ENCODE measurements at places on chromosomes 2 and 18.

DNA sequence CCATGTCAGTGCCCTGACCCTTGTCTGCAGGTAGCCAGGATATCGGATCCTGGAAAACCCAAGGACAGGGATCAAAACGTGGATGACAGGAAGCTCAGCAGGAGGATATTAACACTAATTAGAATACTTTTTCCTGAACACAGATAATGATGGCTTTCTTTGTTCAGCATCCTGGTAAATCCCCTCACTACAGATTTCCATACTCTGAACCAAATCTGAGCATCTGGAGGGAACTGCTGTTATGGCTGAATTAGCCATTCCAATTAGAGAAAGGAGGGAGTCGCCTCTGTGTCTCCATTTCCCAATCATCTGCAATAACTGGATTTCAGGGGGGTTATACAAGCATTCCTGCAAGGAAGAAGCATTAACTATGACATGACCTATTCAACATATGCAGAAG is 24.4 kb downstream of the CXCR4 start:
- no peak for DNase-seq

DNA sequence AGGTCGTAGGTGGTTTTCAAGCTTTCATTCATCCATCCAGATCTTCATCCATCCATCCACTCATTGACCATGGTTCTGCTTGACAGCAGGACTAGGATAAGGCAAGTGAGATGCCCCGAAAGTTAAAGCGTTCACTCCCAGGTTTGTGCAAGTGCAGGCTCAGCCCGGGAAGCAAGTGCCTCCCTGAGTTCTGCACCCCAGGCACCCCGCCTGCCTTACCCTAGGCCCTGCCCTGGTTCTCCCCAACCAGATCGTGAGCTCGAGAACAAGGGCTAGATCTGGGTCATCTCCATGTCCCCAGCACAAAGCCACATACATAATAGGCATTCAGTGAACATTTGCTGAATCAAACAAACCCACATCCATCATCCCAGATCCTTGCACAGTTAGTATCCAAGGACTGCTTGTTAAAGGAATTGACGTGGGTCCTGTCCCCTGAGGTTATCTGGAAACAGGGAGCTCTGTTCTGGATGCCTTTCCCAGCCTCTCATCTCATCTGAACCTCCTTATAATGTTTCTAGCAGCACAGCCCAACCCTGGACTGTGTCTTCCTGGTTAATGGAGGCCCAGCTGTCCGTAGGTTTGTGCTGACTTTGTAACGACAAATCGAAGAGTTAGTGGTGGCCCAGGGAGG is 116.1 kb upstream of the GPC1 start:
- DNase-seq = no peak

GRCh38 chr2:33197198-33197938 is 250.6 kb downstream of the LTBP1 start:
- DNase-seq = no peak

DNA sequence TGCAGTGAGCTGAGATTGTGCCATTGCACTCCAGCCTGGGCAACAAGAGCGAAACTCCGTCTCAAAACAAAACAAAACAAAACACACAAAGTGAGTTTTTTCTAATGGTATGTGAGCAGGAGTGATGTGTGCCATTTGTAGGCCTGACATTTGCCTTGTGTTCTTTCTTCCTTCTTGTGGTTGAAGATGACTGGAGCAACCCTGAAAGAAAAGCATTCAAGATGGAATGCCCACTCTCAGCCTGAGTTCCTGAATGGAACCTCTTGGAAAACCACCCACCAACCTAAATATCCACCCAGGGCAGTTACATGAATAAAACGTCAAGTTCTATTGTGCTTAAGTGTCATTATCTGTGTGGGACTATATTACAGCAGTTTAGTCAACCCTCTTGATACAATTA is 26.5 kb downstream of the PGAP1 start:
- no peak for DNase-seq

- DNase-seq = no peak
These were observed 62.0 kb upstream of the FZD7 start for GRCh38 chr2:201971531-201972228.

- DNase-seq = no peak
These were observed 942.8 kb upstream of the PIK3C3 start for GRCh38 chr18:41012194-41012593.

DNA sequence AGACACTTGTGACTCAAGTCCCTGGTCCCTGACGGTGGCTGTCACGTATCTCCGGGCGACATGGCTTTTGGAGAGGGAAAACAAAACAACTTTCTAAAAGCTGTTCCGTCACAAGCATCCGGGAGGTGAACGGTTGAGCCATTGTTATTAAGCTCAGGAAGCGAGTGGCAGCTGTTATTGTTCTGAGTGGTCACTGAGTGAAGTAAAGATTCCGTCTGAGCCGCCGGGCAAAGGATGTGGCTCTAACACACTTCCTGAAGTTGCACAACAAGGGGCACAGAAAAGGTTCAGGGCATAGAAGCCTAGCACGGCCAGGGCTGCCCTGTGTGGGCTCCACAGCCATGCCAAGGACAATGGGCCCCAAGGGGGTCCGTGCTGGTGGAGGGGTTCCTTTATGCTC is 24.3 kb downstream of the INPP5D start:
- DNase-seq = no peak

DNA sequence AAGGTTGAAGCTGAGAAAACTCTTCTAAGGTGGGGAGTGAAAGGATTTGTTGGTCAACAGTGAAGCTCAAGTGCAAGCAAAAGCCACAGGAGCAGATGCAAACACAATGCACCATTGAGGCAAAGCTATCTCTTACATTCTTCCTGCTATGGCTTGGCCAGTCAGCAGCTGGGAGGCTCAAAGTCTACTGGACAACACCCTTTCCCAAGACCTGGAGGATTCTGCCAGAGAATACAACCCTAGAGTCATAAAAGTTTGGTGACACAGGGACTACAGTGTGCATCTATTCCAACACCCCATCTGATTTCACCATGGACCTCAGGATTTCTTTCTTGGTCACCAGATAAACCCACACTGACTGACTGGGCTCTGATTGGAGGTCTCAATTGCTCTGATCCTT is 342.0 kb downstream of the HRH4 start:
- no peak for DNase-seq

GRCh38 chr18:24212939-24213338 is 74.1 kb downstream of the CABYR start:
- DNase-seq = no peak

DNA sequence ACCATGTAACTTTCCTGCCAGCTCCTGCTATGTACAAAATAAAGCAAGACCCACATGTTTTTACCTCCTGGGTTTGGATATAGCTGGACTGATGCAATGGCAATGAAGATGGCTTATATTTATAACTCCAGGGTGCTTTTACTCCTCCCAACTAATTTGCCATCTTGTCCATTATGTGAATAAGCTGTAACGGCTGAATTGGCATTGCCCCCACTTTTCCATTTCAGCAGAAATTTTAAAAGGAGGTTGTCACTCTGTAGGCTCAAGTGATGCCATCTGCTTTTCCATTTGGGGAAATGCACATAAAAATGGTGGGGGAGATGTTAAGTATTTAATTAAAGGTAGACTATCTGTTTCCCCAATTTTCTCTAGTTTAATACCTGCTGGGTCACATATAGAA is 345.5 kb downstream of the ERBB4 start:
- DNase-seq = no peak

- no peak for DNase-seq
These were observed 34.8 kb downstream of the LBH start for GRCh38 chr2:30266051-30266621.

DNA sequence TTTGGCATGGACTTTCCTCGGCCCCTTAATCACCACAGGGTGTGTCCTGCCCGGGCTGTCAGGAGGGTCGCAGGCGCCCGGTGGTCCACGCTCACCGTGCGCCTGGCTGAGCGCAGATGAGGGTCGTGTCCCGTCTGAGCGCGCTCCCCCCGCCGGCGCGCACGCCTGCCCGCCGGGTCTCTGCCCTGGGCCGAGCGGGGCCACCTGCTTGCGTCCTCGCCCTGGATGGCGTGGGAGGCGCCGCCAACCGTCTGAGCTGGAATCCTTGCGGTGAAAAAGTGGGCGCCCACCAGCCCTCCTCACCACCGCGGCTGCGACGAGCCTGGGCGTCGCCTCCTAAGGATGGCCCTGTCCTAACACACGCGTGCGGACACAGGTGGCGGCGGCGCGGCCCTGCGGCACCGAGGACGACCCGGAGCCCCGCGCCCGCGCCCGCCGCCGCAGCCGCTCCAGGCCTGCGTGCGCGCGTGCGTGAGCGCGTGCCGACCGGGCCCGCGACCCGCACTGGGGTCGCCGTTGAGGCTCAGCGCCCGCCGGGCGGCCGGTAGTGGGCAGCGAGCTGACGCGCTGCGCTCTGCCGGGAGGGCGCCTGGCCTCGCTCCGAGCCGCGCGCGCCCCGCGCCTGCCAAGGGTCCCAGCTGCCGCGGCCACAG is 126.6 kb downstream of the ARHGEF4 start:
- DNase-seq = no peak

- DNase-seq = no peak
These were observed 758.9 kb downstream of the DPP10 start for GRCh38 chr2:115201386-115201785.

DNA sequence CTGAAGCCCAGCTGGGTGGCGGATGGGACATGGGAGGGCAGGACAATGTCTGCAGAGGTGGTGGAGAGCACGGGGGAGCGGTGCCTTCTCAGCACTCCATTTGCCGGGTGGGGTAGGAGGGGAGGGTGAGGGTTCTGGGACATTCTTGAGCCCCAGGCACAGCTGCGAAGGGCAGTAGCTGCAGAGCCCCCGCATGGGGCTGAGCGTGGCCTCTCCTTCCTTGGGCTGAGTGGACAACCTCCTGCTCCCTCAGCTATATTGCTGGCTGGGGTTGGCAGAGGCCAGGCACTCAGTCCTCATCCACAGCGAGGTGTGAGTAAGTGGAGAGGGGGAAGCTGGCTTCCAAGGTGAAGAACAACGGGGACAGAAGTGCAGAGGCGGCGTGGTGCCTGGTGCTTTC is 50.1 kb downstream of the RHOB start:
- DNase-seq = no peak

DNA sequence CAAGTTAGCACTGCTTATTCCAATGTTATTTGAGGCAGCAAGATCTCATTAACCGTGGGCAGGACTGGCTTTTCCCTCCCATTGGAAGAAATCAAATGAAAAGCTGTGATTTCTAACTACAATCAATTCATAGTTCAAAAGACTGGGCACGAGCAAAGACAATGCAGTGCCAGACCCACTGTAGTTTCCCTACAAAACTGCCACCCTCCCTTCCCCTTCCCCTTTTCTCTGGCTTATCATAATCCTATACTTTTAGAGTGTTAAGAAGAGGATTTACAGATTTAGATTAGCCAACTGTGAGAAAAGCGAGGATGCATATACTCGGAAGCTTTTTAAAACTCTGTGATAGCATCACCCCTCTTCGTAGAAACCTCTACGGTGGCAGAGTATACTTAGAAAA is 260.4 kb downstream of the STK39 start:
- DNase-seq = no peak

GRCh38 chr2:216536734-216537210 is 38.1 kb downstream of the RPL37A start:
- no peak for DNase-seq

DNA sequence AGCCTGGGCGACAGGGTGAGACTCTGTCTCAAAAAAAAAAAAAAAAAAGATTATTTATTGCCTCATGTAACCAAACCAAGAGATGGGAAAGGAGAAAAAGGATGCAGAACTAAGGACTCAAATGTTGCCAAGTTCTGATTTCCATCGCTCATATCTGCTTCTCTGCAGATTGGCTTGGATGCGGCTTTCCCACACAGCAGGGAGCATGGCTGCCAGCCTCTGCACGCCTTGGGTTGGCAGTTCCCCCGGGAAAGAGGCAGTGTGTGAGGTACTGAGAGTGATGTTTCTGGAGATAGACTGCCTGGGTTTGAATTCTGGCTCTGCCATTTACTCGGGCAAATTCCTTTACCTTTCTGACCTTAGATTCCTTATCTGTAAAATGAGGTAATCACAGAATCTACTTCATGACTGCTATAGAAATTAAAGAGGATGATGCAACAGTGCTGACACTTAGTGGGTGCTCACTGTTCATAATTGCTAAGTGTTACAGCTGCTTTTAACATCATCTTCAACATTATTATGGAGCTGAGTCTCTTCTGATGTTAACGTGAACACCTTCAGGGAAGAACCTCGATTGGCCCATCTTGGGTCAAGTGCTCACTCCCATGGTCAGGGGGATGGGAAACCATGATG is 68.8 kb downstream of the ACAA2 start:
- no peak for DNase-seq

DNA sequence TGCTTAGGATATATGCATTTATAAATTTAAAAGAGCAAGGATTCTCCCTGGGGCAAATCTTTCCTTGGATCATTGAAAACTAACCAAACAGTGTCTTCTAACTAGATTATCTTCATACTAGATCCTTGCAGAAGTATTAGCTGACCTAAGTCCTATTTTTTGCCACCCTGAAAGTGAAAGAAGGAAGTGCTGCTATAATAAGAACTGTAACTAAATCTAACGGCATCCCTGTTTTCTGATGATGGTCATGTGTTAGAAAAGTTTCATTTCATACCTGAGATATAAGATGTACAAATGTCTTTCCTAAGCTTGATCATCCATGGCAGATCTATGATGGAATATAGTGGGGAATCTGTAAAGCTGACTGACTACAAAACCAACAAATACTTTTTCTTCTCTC is 102.7 kb downstream of the MAP2 start:
- DNase-seq = no peak

DNA sequence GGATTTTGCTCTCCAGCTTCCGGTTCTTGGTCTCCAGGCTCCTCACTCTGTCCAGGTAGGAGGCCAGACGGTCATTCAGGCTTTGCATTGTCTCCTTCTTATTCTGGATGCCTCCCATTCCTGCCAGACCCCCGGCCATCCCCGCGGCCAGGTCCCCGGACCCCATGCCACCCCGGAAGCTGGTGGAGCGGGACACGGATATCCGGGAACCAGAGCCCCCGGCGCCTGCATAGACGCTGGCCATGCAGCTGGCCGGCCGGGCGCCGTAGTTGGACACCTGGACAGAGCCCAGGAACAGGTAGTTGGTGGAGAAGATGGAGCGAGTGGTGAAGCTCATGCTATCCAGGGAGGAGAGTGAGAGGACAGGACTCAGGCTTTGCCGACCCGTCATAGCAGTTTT is 23.5 kb upstream of the PPP1R1C start:
- no peak for DNase-seq

GRCh38 chr2:197102231-197102630 is 175.7 kb upstream of the PGAP1 start:
- no peak for DNase-seq

- DNase-seq = no peak
These were observed 85.7 kb upstream of the APCDD1 start for GRCh38 chr18:10368456-10369453.

DNA sequence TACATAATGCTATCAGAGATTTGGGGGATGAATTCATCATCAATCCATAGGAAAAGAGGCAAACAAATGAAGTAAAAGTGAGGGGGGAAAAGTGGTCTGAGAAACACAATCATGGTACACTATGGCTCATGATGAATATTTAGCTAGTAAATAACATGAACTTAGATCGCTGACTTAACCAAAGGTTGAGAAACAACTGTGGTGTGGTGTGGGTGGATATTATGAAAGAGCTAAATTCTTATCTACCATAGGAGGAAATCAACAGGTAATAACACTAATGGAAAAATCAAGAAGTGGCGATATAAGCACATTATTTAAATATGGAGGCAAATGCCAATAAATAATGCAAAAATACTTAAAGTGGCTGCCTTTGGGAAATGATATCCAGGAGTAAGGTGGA is 12.2 kb upstream of the TPRKB start:
- no peak for DNase-seq

Data from NCI-H510A (cell line).